ENCODE measurements at places on chromosomes 7 and 10. TPM values are rescaled to one million over a fixed set of nuclear protein-coding genes. Genes with fewer than 3 reads are reported as not detected.

Gene FKBP6
- not detected for total RNA-seq

Gene CACNB2
- total RNA-seq, result 55.9 TPM

Gene ADIRF
- total RNA-seq, result 41.8 TPM

Gene UTF1
- total RNA-seq, result not detected

GRCh38 chr7:41847606-41848005, 144.7 kb upstream of the INHBA start:
- no peak for DNase-seq

- no peak for DNase-seq
Measured at GRCh38 chr10:95745501-95745900, 10.5 kb upstream of the ENTPD1 start.

- no peak for DNase-seq
Measured at GRCh38 chr7:139943401-139943800, 114.3 kb downstream of the TBXAS1 start.

DNA sequence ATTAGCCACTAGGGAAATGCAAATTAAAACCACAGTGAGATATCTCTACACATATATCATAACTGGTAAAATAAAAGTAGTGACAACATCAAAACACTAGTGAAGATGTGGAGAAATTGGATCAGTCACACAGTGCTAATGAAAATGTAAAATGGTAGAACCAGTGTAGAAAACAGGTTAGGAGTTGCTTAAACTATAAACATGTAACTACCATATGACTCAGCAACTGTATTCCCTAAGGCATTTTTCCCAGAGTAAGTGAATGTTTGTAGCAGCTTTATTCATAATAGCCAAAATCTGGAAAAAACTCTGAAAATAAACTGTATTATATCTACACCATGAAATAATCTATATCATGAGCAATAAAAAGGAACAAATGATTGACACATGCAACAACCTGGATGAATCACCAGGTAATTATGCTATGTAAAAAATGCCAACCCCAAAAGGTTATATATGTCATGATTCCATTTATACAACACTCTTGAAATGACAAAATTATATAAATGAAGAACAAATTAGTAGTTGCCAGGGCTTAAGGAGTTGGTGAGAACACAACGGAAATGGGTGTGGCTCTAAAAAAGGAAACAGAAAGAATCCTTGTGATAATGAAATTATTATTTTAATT, 22.8 kb downstream of the SLC25A40 start:
- DNase-seq, result no peak

DNA sequence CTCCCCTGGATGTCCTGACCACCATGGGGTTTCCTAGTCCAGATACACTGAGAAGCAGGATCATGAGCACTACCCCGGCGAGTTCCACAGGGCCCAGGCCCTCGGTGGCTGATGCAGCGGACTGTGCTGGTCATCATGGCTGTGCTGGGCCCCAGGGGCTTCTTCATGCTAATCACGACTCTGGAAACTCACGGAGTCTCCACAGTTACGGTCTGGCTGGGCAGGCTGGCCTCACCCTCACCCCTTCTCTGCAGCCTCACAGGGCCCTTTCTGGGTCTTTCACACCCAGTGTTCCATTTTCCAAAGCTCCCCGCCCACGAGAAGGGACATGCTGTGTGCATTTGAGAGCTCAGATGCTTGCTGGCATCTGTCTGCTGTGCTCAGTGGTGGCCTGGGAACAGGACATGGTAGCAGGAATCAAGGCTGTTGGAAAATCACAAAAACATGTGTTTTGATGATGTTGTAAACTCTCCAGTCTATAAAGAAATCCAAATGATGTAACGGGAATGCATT, 119.0 kb downstream of the PTPN20 start:
- DNase-seq, result no peak
